ENCODE measurements at places on chromosomes 16 and 17.

- DNase-seq, result no peak
Measured at GRCh38 chr17:74097450-74098135, 105.9 kb upstream of the RPL38 start.

DNA sequence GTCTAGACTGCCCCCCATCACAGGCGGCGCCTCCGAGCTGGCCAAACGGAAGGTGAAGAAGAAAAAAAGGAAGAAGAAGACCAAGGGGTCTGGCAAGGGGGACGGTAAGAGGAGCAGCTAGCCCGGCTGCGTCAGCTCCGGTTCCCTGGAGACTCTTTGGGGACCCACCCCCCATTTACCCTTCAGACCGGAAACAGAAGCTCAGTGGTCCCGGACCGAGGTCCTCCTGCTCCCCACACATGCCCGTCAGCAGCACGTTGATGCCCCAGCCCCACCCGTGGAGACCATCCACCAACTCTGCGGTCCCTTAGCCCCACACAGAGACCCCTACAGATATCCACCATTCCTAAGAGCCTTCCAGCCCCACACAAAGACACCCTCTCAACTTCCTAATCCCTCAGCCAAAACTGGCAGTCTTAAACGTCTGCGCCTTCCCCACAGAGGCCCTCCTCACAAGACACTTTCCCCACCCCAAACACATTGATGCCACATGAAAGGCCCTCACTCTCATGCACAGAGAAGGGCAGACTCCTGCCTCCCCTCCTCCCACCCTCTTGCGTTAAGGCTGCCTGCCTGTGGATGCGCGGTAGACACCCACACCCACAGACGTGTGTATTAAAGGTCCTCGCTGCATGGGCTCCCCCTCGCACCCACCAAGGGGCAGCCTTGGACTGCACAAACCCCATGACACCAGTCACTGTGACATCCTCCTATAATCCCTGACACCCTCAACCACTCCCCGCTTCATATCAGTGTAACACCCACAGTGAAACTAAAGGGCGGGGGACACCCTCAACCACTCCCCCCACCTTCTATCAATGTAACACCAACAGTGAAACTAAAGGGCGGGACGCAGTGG is 58.2 kb upstream of the RPH3AL start:
- peak; percentile 63 for DNase-seq

- peak; percentile 32 for DNase-seq
Measured at GRCh38 chr16:27174007-27174406, 29.3 kb upstream of the KDM8 start.

DNA sequence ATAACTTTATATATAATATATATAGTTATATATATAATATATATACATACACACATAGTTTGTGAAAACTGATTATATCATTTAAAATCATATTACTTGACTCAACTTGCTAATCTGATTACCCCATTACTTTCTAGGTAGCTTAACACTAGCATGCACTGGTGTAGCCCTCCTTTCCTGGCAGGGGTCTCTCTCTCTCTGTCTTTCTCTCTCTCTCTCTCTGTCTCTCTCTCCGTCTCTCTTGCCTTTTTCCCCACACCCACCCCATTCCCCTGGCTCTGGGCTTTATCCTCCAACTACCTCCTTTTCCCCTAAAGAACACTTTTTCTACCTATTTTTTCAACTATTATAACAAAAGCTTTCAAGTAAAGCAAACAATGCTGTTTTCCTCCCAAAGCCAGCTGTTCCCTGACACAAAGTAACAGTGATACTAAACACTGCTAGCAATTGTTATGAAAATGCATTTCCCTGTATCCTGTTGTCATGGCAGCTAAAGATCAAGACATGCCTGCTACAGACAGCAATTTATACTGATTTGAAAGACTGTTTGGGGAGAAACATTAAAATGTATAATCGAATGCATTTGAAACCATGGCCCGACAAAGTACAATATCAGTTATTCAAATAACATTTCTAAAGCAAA is 89.4 kb downstream of the CHD9NB start:
- no peak for DNase-seq

GRCh38 chr17:56779898-56780777 is 53.6 kb downstream of the C17orf67 start:
- peak; percentile 85 for DNase-seq

- DNase-seq, result no peak
Measured at GRCh38 chr17:36900160-36900512, 37.1 kb upstream of the LHX1 start.

DNA sequence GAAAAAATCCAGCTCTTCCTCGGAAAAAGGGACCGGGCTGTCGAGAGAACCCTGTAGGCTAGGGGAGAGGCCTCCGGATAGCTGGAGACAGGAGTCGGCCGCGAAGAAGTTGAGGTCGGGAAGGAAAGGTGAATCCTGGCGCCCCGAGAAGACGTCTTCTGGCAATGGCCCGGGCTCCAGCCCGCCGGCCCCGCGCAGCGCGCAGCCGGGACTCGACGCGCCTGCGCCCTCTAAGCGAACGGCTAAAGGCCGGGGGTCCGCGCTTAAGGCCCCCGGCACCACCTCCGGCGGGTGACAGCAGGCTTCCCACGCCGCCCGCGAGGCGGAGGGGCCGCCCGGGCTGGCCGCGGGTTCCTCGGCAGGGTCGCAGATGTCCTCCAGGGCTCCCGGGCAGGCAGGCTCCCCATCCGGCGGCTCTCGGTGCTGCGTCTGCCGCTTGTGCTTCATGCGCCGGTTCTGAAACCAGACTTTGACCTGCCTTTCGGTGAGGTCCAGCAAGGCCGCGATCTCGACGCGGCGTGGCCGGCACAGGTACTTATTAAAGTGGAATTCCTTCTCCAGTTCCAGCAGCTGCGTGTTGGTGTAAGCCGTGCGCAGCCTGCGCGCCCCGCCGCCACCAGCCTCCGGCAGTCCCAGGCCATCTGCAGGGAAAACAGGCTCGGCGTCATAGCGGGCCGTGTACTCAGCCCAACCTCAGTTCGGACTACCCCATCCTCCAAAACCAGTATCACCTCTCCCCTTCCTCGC is 1.6 kb downstream of the HOXB2 start:
- peak; percentile 63 for DNase-seq

GRCh38 chr17:6019959-6020358 is 50.2 kb upstream of the WSCD1 start:
- no peak for DNase-seq

DNA sequence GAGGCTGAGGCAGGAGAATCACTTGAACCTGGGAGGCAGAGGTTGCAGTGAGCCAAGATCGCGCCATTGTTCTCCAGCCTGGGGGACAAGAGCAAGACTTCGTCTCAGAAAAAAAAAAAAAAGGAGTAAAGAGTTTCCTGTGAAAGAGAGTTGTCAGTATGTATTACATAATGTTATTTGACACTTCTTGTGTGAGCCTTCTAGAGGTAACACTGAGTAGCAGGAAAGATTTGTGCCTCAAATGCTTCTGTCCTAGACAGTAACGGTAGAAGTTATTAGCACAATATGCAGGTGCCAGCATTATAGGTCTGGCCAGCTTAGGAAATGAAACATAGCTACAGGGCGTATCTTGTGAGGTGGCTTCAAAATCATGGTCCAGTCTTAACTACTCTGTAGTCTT is 6.2 kb downstream of the RPS6KB1 start:
- DNase-seq, result no peak

GRCh38 chr16:73047536-73048291 is at the start of gene ZFHX3:
Gene ZFHX3, minus strand, starts transcription at chr16:73048128. Its CDS starts 87,983 bp downstream, at chr16:72960145.
- DNase-seq, result peak; percentile 51

DNA sequence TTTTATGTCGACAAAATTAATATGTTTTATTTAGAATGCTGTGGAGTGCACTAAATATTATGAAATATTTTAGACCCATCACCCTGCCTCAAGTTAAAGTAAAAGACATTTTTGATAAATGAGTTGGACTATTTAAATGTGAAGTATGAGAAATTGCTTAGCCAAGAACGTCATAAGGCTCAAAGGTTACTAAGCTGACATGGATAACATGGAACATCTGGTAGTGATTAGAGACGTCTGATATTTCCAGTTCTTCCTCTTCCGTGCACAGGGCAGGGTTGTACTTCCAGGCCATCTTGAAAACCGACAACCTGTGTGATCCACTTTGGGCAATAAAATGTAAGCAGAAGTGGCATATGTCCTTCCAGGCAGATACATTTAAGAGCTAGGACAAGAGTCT is 7.2 kb upstream of the CCL8 start:
- DNase-seq, result no peak

DNA sequence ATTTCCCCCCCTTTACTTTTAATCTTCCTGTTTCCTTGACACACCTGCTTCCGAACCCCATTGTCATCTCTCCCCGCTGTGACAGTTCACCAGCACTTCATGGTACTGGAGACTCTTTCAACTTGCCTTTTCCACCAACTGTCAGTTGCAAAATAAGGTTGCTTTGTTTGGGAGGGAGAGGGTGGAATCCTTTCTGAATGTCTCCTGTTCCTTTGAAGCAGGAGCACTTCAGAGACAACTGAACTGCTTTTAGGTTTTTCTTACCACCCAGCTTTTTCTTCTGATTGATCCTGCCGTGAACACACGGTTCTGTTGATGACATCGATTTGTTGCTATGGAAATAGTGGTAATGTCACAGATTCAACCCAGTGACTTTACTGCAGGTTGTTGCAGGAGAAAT is 42.0 kb downstream of the RPA1 start:
- DNase-seq, result no peak

DNA sequence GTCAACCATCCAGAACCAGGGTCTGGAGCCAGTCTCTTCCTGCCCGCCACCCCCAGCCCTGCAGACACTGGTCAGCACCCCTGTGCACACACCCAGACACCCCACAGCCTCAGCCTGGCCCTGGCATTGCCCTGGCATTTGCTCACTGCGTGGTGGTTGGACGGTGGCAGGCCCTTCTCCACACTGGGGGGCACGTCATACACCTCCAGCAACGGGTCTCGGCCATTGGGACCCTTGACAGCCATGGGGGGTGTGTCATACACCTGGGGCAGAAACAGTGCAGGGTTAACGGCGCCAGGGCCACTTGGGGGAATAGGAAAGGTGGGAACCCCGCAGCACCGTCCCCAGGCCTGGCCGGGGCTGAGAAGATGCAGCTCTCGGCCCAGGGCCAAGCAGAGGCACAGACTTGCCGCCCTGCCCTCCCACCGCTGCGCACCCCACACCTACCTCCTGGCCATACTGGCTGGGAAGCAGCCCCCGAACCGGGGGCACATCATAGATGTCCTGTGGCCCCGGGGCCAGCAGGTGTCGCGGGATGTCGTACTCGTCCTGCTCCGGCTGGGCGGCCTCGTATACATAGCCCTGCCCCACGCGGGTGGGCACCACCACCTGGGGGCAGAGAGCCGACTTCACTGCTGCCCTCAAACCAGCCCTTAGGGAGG is 14.6 kb downstream of the BCAR1 start:
- no peak for DNase-seq

DNA sequence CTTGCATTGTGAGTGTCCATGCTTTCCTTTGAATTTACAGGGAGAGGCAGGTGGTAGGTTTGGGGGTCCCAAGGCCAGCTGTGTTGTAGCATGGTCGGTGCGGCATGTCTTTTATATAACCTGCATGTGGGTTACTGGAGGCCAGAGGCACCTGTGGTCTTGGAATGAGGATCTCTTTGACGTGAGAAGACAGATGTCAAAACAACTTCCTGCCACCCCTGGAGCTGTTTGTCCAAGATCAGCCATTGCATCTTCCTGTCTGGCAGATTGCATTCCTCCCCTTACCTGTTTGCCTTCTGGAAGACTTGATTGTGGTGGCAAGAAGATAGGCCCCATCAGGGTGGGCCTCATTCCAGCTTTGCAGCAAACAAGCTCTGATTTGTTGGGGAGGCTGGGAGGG is 175.1 kb downstream of the MSI2 start:
- DNase-seq, result no peak

DNA sequence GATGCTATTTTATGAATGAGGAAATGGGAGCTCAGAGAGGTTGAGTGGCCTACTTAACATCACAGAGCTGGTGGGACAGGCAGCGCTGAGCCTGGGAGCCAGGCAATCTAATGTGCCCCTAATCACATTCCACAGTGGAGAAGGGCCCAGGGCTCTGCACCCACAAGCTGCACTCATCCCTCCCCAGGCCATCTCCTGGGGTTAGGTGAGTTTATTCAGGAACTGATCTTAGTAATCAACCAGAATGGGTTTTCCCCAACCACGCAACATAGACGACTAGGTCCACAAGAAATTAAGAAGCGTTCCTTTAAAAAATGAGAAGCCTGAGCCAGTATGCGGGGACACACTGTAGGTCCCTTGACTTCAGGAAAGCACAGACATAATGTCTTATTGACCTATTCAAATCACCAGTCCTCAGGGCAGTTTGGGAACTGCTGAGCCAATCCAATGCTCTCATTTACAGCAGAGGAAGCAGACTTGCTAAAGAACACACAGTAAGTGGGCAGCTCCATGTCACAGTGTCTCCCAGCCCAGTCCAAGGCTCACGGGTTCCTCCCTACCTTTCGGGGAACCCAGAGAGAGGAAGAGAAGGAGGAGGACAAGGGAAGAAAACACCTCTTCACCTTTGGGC is 2.3 kb downstream of the MPP3 start:
- no peak for DNase-seq

- peak; percentile 86 for DNase-seq
Measured at GRCh38 chr16:11224894-11225676, 30.9 kb downstream of the SOCS1 start.

- peak; percentile 89 for DNase-seq
Measured at GRCh38 chr16:11851294-11852091, at the start of gene RSL1D1. Gene RSL1D1, minus strand, starts transcription at chr16:11851542. Its CDS starts 30 bp downstream, at chr16:11851512.

- DNase-seq, result no peak
Measured at GRCh38 chr16:77637940-77638339, 84.4 kb upstream of the NUDT7 start.

- no peak for DNase-seq
Measured at GRCh38 chr17:13240851-13241250, 223.0 kb upstream of the ELAC2 start.

GRCh38 chr16:68131813-68132706 is 46.9 kb downstream of the NFATC3 start:
- DNase-seq, result no peak

GRCh38 chr16:15873301-15873700 is 15.1 kb downstream of the CEP20 start:
- no peak for DNase-seq

DNA sequence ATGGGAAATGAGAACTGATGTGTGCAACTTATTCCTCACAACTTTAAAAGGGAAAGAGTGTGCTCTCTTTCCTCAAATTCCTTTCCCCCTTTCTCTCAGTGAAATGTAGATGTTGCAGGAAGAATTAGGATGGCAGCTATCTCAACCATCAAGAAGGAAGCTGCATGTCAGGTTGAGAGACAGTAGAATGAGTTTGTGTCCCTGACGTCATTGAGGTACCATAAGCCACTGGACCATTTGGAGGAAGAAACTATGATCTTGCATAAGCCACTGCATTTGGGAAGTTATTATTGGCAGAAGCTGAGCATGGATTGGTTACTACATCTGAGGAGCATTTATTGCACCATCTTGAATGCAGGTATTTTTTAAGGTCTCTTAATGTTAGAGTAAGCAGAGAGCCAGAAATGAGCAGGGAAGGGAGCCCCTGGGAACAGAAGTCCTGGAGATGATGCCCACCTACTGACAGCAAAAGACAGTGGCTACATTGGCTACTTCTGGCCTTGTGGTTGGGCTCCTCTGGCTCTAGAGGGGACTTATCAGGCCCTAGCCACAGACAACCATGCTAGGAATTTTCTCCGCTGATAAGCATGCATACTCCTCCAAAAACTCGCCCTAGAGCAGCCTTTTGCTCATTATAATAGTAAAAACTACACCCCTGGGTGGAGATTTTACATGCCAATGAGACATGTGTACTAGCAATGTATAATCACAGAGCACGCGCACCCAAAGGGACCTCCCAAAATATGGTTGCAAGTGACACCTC is 249.0 kb upstream of the SALL1 start:
- DNase-seq, result no peak
